HCEC 1CT (cell line): ENCODE measurements at places on chromosomes 2 and 18.
A peak's percentile ranks its signal among the peaks of the same experiment; 100 is the strongest.

- DNase-seq: no peak
Observed at GRCh38 chr2:150178591-150178990, 308.9 kb downstream of the RND3 start.

DNA sequence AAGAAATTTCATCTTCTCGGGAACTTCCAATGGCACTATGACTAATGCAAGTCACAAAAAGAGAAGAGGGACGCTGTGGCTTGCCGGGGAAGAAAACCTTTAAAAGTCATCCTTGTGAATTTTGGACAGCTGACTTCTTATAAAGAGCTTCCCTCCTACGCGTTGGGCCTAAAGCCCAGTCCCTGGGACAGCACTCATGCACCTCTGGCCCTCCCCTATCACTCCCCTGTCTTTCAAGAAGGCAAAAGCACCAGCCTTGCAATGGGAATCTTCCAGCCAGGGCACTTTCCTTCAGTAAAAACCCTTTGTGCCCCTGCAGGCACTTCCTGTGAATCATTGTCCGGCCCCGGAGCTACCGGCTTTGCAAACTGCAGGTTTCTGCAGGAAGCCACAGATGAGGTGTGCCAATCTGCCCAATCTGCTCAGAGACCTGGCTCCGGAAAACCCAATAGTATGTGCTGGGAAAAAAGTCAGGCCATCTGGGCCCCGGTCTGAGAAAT, 7.1 kb downstream of the MREG start:
- no peak for DNase-seq

DNA sequence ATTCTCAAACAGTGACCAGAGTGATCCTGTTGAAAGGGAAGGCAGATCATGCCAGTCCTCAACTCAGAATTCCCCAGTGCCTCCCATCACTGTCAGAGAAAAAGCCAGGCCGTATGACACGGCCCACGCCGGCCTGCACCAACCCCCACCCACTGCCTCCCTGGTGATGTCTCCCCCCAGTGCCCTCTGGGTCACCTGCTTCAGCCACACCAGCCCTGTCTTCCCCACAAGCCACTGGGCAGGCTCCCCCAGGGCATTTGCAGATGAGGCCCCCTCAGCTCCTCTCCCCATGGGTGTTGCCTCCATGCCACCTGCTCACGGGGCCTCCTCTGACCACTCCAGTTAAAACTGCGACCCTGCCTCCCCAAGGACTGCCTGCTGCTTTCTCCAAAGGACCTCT, 169.8 kb downstream of the SH3RF3 start:
- DNase-seq: no peak

- DNase-seq: no peak
Observed at GRCh38 chr18:13548966-13549879, 177.1 kb downstream of the FAM210A start.

GRCh38 chr2:231800493-231801091, 14.3 kb downstream of the COPS7B start:
- DNase-seq: peak; percentile 24

GRCh38 chr2:145849466-145849865, 1329.5 kb upstream of the ZEB2 start:
- no peak for DNase-seq

- no peak for DNase-seq
Observed at GRCh38 chr2:155389224-155389623, 690.7 kb downstream of the KCNJ3 start.

DNA sequence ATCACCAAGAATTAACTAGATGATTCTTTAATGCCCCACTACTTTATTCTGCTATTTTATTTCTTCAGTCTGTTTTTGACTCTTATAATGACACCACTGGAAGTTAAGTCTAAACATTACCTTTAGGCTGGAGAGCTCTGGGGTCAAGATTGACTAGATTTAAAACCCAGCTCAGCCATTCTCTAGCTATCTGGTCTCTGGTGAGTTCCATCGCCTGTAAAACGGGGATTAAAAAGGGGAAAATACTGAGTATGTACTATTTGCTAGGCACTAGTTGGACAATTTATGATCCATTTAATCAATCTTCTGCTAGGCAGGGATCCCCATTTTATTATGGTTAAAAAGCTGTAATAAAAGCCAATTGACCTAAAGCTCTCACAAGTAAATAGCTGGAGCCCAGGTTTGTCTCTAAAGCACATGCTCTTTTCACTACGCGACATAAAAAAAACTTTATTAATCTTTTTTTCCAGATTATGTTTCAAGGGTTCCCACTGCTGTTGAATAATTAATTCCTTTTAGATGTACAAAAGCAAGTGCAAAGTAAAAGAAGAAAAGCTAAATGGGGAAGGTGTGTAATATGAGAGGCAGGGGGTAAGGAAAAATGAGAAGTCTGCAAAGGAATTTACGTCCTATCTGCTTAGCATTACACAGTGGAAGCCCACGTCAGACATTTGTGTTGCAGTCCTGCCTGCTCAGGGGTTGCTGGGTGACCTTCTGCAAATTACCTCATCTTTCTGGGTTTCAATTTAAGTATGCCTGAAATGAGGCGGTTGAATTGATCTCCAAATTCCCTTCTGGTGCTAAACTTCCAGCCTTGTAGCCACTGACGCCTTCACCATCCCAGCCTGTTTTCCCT, 918 bp upstream of the NABP1 start:
- DNase-seq: peak; percentile 84

GRCh38 chr2:191115391-191115790, 35.4 kb downstream of the STAT4 start:
- DNase-seq: no peak

DNA sequence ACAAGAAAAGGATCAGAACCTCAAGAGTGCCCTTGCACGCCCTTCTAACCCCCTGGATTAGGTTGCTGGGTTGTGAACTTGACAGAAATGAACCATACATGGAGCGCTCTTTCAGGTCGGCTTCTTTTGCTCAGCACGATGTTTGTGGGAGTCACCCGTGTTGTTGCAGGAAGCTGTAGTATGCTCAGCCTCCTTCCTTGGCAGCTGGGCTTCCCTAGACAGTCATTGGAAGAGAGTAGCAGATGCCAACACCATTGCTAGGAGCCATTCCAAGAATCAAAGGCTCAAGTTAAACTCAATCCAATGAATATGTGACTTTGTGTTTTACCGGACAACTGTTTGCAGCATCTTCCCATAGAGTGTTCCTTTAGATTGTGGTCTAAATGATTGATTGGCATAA, 47.0 kb downstream of the RAB12 start:
- no peak for DNase-seq

DNA sequence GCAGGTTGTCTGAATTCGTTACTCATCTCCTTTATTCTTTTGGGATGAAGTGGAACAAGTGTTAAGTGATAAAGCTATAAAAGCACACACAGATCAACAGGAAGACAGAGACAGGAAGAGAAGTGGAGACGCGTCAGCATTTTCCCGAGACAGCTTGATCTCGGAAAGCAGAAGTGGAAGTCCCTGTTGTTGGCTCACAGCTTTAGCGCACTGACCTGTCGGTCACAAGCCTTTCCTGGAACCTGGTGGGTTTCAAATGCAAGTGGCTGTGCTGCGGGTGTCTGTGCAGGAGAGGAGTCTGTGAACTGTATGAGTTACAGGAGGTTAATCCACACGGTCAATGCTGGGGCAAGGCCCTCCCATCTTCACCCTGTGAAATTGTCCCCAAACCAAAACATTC, 116.6 kb upstream of the PELI1 start:
- DNase-seq: no peak

DNA sequence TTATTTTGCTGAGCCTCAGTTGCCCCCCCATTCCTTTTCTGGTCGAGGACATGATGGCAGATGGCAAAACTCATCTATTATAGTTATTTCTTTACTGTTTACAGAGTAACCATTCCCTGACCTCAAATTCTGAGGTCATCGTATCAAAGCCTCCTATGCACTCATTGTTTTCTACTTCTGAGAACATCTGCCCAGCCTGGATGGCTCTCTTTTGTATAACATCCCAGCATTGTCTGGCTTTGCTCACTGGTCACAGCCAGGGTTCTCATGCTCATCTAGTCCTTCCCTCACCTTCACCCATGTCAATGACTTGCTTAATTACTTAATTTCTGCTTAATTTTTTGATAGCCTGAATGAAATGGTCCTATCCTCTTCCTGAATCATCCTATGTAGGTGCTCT, 472.1 kb downstream of the PARD3B start:
- DNase-seq: no peak

DNA sequence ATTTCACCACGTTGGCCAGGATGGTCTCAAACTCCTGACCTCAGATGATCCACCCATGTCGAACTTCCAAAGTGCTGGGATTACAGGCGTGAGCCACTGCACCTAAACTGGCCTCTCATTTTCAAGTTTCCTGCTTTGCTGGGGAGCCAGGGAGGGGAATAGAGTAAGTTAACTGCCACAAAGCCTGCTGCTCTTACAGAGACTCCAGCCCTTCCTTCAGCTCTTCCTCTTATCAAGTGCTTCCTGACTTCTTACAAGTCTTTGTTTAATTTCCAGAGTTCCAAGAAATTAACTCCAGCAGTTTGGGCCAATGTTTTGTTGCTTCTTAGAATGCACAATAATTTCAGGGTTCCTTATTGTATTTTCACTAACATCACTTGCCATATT, 24.3 kb upstream of the UBE2F start:
- DNase-seq: no peak

- no peak for DNase-seq
Observed at GRCh38 chr2:144941743-144942488, 422.0 kb upstream of the ZEB2 start.

DNA sequence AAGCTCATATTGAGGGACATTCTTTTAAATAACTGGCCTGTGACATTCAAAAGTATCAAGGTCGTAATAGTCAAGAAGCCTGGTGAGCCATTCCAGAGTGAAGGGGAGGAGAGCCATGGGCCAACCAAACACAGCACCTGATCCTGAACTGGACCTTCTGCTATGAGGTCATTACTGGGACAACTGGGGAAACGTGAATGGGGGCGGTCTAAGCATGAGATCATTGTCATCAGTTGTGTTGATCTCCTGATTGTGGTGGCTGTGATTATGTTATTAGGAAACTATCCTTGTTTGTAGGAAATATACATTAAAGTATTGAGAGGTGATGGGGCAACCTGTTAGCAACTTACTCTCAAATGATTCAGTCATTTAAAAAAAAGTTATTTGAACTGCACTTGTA, 79.3 kb downstream of the FBXO15 start:
- DNase-seq: no peak
